SJCRH30 (cell line): ENCODE measurements at places on chromosomes 16 and 17. TPM values are rescaled to one million over a fixed set of nuclear protein-coding genes. Genes with fewer than 3 reads are reported as not detected.
A peak's percentile ranks its signal among the peaks of the same experiment; 100 is the strongest.

COTL1 gene
- total RNA-seq, result 24.8 and 25.8 TPM in 2 replicates

DNA sequence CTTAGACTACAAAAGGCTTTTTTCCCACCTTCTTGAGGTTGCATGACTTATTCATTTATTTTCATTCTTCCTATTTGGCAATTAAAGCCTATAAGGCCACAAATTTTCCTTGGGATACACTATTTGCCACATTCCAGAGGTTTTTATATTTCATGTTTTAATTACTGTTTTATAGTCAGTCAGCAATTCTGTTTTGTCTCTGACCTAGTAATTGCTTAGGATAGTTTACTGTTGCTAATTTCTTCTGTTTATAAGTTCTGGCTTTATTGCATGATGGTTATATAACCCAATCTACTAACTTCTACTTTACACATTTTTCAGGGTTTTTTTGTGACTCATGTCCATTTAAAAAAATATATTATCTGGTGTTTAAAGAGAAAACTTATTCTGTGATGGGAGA, 2.5 kb downstream of the ZNF23 start:
- DNase-seq, result no peak

CAPNS2 gene
- 0.13 TPM in 1 of 2 replicates, not detected in the other for total RNA-seq

- DNase-seq, result no peak
Observed at GRCh38 chr16:67645397-67646121, 615 bp downstream of the CARMIL2 start.

SPN gene
- 0.96 and 2.1 TPM in 2 replicates for total RNA-seq

DNA sequence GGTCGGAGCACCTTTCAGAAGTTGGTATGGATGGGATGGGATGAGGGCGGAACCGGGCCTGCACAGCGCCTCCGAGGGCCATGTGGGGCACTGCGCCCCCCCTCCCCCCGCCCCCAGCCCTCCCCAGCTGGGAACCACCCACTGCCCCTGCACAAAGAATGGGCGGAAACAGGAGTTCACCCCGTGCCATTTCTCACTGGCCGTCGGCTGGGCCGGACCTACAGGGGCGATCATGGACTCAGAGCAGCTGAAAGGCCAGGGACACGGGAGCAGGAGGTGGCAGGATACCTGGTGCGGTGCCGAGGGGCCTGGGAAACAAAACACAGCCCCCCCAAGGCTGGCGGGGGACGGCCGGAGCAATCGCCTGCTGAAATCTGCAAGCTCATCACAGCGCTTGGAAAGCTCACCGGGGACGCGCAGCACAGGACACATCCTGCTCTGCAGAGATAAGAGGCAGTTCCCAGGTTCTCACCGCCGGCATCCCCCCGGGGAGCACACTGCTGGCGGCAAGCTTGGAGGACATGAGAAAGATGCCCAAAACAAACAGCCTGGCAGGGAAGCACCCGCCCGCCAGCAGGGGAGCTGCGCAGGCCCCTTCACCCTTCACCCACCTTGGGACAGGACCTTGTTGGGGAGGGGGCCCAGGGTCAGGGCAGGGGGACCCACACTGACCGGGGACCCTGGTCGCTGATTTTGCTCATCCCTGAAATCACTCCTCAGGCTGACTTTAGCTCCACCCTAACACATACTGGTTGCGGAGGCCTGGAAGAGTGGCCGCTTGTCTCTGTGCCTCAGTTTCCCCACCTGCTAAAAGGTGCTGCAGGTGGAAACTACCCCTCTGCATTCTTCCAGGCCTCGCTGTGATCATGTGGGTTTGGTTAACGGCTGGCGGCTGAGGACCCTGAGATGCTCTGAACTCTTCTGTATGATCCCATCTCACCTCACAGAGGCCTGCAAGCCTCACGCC, 263.9 kb downstream of the C16orf95 start:
- DNase-seq, result no peak

DNA sequence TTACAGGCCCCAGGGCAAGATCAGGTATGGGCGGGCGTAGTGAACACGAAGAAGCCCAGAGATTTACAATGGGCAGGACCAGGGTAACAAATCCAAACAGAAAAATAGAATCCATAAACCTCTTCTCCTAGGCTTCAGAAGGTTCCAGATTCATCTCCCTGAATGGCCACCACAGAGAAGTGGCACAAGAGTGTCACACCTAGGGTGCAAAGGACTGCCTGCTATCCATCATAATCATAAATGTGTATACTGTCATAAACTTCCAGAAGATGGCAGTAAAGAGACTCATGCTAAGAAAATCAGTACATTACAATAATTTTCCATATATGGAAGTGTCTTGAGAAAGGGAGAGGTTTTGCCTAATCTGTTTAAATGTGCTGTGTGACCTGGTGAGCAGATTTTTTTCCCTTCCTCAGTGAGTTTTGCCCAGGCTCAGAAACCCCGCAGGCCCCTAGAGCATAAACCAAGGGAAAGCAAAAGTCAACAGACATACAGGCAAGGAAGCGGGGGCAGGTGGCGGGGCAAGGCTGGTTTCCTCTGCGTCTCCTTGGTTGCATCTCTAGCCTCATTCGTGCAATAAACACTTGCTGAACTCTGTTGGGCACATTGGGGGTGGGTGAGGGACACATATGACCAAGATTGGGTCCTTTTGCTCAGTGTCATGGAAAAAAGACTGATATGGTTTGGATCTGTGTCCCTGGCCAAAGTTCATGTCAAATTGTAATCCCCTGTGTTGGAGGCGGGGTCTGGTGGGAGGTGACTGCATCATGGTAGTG, 92.0 kb upstream of the CDH5 start:
- DNase-seq, result peak; percentile 65

DNA sequence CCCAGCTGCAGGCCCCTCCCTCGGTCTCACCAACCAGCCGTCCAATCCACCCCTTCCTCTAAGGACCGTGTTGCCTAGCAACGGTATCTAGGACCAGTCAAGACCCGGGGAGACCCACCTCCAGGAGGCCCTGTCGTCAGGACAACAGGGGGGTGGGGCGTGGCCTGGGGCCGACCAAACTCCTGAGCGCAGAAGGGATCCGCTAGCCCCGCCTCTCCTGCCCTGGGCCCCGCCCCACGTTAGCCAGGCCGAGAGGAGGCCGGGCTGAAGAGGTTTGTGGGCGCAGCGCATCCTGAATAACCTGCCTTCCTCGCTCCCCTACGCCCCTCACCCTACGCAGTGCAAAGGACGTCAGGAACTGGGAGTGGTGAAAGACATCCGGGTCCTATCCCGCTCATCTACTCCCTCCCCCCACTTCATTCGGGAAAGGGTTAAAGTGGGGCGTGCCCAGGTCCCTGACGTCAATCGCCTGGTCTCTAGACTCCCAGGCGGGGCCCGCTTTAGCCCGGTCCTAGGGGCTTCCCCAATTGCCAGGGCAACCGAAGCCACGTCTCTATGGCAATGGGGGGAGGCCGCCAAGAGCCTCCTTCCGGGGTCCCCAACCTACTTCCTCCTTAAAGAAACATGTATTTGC, 14.7 kb downstream of the DLG4 start:
- DNase-seq, result peak; percentile 53

C17orf50 gene
- total RNA-seq, result not detected in 2 replicates

- DNase-seq, result no peak
Observed at GRCh38 chr16:54000361-54000760, 286.2 kb downstream of the IRX3 start.

TBC1D3K gene
- not detected in 2 replicates for total RNA-seq
